NCI-H1436 treated with DMSO at 0.1 percent for 48 hours (cell line): ENCODE measurements at places on chromosomes 7 and 10.

GRCh38 chr10:24331457-24331856, 122.5 kb downstream of the KIAA1217 start:
- DNase-seq, result no peak

- no peak for DNase-seq
These were observed 67.7 kb downstream of the GNA12 start for GRCh38 chr7:2776401-2776800.

GRCh38 chr10:107900131-107900530, 735.6 kb upstream of the SORCS1 start:
- DNase-seq, result no peak

- DNase-seq, result no peak
These were observed 529.5 kb upstream of the SEMA3D start for GRCh38 chr7:85716353-85716752.

- no peak for DNase-seq
These were observed 11.6 kb upstream of the BAZ1B start for GRCh38 chr7:73533742-73534141.

DNA sequence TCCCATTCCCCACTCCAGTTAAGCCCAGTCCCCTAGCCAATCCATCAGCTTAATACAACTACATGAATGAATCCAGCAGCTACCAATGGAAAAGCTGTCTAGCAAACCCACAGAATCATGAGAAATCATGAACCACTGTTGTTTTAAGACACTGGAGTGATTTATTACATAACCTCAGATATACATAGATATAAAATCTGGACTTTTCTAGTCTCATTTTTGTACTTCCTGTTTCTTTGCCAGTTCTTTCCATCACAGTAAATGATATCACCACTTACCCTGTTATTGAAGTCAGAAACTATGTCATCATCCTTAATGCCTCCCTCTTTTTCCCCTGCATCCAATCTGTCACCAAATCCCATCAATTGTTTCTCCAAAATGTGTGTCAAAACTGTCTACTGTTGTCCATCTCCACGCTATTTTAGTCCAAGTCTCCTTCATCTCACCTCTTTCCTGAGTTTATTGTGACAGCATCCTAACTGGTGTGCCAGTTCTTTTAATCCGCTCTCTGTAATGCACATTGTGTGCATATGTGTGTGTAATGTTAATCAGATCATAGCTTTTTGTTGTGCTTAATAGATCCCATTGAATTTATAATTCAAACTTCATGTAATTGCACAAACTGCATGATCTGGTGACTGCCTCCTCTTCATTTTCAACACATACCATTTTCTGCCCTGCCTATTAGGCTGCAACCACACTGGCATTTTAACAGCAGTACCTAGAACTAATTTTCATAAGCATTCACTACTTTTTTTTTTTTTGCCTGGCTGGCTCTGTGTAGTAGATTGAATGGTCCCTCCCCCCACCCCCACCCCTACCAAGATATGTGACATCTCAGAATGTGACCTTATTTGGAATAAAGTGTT, 56.0 kb downstream of the MKLN1 start:
- DNase-seq, result no peak

GRCh38 chr7:82393076-82393839, 50.3 kb downstream of the CACNA2D1 start:
- no peak for DNase-seq

DNA sequence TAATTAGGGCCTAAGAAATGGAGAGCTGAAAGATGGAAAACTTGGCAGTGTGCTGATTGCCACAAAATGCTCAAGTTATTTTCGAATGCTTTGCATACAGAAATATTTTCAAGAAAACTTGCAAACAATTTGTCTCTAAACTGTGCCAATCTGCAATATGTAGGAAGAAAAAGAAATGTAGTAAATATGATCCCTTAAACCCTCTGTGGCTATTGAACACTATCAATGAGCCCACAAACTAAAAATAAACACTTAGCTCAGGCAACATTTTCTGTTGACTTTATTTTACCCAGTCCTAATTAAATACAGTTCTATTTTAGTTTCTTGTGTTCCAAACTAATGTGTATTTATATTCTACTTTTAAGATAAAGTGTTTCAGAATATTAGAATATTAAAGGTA, 342.1 kb downstream of the SEMA3D start:
- no peak for DNase-seq

GRCh38 chr7:36690514-36691187, 33.6 kb downstream of the AOAH start:
- no peak for DNase-seq

DNA sequence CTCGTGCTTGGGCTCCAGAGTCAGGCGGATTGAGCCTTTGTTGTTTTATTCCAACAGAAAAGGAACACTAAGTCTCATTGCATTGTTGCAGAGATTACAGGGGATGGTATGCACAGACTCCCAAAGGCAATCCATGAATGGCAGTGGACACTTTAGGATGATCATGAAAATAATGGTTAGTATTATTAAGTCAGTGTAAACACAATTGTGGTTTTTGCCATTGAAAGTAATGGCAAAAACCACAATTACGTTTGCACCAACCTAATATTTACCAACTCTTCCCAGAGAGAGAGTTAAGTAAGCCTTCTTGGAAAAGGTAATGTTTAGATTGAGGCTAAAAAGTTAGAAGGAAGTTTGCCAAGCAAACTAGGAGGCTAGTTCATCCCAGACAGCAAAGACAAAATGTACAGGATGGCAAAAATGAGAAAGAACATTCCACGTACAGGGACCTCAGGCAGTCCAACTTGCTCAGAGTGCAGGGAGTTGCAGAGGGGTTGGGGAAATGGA, 72.9 kb upstream of the AMPH start:
- DNase-seq, result no peak

DNA sequence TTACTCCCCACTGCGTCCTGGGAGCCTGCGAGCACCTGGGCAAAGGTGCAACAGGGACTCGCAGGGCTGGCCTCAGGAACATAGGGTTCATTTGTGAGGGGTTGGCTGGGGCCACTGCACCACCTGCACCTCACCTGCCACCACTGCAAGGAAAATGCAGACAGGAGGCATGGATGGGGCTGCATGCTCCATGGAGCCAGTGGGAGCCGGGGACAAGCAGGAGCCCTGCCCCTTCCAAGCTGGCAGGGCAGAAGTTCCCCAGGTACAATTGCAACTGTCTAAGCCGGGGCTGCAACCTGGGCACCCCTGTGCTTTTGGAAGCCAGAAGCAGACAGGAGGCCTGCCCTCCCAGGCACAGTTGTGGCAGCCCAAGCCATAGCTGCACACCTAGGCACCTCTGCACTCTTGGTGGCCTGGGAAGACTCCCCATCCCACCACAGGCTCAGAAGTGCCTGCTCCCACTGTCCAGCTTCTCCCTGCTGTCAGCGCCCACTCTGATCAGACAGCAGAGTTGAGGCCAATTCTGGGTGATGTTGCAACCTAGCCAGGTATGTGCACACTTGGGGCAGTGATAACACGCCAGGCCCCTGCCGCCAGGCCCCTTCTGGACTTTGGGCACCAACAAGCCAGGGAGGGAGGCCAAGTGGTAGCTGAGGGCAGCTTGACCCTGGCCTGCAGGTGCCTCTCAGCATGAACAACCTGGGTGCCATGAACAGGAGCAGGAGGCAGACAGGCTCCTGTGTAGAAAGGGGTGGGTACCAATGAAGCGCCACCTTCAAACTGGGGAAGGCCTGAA, 58.2 kb downstream of the TMEM106B start:
- DNase-seq, result no peak

GRCh38 chr7:68185631-68186456, 1189.2 kb downstream of the TYW1 start:
- peak; percentile 69 for DNase-seq

DNA sequence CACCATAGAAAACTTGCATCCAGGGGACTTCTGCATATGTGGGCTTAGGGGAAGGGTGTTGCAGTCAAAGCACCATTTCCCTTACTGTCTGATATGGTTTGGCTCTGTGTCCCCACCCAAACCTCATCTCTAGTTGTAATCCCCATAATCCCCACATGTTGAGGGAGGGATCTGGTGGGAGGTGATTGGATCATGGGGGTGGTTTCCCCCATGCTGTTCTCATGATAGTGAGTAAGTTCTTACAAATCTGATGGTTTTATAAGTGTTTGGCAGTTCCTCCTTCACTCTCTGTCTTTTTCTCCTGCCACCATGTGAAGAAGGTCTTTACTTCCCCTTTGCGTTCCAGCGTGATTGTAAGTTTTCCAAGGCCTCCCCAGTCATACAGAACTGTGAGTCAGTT, 177.4 kb downstream of the ADK start:
- no peak for DNase-seq

GRCh38 chr7:6398943-6399342, 48.8 kb downstream of the DAGLB start:
- no peak for DNase-seq

DNA sequence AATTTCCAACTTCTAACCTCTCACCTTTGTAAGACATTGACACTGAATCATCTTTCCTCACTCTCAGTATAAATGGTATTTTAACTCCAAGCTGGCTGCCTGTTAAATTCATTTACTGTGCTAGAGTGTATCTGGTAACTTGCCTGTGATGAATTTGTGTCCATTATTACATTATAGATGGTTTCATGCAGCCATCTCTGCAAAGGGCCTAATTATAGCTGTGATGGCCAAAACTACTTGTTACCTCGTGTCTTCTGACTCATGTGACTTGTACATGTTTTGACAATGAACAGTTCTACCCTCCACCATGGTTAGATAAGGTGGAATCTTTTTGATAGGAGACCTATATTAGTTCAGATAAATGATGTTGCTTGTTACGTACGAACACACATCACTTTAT, 392.0 kb downstream of the PAXIP1 start:
- no peak for DNase-seq

DNA sequence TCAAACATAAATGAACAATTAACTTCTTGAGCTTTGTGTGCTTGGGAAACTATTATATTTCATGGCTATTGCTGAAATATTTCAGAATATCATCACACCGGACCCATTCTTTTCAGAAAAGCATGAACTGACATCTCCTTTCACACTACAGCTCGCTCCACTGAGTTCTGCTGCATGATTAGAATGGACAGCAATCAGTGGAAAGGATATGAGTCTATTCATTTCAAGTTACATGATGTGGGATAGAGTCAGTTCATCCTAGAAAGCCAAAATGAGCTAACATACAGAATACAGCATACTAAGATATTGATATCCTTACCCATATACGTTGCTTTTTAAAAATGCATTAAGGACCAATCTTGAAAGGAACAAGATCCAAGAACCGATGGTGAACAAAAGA, 1.1 kb upstream of the FAM53B start:
- DNase-seq, result no peak

DNA sequence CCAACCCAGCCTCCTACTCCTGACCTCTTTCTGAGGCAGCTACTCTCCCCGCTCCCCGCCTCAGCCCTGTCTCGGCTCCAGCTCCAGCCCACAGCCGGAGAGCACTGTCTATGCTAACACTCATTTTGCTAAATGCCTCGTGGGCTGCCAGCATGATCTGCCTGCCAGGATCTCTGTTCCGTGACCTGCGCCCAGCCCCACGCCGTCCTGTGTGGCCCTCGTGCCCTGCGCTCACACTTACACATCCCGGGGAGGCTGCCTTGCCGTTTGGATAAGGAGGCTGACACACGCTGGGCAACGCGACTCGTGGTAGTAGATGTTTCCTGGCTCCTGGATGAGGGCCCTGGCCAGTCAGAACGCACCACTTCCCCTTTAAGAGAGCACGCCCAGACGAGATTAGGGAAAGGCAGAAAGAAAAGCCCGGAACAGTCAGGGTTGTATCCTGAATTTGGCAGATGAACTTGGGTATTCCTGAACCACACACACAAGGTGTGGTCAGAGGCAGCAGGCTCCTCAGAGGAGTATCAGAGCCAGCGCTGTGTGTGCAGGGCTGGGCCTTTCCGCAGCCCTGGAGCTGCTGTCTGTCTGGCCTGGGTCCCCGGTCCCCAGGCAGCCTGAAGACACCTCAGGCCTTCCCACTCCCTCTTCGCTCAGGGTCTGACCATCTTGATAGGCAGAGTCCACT, 97.7 kb upstream of the EFCAB10 start:
- no peak for DNase-seq

GRCh38 chr10:395665-396064, 260.4 kb downstream of the ZMYND11 start:
- DNase-seq, result no peak

GRCh38 chr7:2169923-2170575, 62.7 kb downstream of the MAD1L1 start:
- DNase-seq, result no peak

DNA sequence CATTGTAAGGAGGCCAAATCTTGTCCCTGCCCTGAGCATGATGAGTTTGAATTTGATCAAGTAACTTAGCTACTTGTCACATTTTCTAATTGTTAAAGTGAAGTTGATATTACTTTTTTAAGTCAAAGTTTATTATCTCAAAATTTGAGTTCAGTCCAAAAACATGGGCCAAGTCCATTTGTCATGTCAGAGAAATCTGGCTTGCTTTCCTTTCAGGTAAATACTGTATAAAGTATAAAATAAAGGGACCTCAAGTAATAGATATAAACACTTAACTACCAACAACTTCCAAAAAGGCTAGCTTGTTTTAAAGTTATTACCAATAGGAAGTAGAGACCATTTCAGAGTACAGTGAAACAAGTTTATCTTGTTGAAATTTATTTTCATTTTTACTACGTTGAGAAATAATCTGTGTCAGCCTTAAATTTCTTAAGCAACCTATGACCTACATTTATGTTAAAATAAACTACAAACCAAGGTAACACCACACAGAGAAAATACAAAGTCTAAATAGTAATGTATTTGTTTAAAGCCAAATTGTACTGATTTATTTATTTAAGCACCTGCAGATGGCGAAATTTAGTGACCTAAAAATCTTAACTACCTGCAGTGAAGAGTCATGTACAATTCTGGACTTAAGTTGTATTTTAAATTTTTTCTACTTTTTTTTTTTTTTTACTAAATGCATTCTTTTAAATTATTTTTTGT, 36.5 kb downstream of the FHIP2A start:
- no peak for DNase-seq

GRCh38 chr10:107952649-107953556, 788.4 kb upstream of the SORCS1 start:
- no peak for DNase-seq

DNA sequence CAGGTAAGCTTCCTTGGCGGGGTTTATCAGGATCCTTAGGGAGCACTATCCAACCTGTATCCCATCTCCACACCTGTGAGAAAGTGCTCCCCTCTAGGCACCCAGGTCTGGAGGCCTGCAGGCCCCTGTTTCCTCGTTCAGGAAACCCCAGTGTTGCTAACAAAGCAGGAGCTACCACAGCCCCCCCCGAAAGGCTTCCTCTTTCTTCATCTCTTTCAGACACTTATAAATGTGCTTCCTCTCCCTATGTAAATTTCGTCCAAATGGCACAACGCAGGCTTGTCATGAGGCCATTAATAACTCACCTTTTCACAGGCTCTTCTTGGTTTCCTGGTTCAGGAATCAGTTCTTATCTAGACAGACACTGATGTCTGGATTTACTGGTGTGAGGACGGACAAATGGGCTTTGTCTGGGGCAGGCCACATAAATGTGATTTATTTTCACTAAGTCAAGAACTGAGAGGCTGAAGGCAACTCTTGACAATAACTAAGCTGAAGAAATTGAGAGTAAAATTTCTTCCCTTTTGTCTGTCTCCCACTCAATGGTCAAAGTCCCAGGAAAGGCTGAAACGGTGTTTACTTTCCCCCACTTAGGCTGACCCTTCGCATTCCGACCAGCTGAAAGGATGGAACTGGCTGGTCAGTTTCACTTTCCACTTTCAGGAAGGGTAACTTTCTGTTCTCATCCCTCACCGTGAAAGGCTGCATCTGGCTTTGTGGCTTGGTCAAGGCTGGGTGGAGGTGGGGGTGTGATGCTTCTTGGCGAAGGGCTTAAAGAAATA, 46.8 kb downstream of the PIK3AP1 start:
- no peak for DNase-seq

- no peak for DNase-seq
These were observed 13.9 kb downstream of the TSPAN14 start for GRCh38 chr10:80468002-80468401.
